ENCODE measurements at places on chromosomes 13 and 19. TPM values are rescaled to one million over a fixed set of nuclear protein-coding genes. Genes with fewer than 3 reads are reported as not detected.

DNA sequence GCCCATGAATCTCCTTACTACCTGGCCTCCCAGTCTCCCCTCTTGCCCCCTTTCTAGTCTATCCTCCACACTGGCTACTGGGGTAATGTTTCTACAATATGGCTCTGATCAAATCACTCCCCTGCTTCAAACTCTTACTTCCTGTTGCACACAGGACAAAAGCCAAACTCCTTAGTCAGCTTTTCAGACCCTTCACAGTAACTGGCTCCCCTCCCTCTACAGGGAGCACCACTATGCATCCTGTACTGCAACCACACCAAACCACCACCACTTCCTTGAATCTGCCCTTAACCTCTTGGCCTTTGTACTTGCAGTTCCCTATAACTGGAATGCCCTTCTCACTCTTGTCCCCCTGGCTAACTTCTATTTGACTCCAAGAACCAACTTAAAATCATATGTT, 32.2 kb downstream of the DEDD2 start:
- no peak for DNase-seq

- DNase-seq = peak; percentile 34
Measured at GRCh38 chr13:73717632-73718031, 416.6 kb downstream of the KLF12 start.

- peak; percentile 33 for DNase-seq
Measured at GRCh38 chr13:96963786-96964475, 30.3 kb downstream of the OXGR1 start.

Gene TRIP10
- total RNA-seq = 11.5 TPM

GRCh38 chr19:8552810-8553209, 24.4 kb downstream of the MYO1F start:
- peak; percentile 66 for DNase-seq

GRCh38 chr19:43780706-43781525, at the start of gene KCNN4:
TSS of gene KCNN4 (minus strand) at chr19:43780973. CDS start at chr19:43780861, 112 bp downstream.
- DNase-seq = no peak

GRCh38 chr13:94431574-94431973, 47.9 kb downstream of the DCT start:
- no peak for DNase-seq

Gene CYP2A7
- not detected for total RNA-seq

DNA sequence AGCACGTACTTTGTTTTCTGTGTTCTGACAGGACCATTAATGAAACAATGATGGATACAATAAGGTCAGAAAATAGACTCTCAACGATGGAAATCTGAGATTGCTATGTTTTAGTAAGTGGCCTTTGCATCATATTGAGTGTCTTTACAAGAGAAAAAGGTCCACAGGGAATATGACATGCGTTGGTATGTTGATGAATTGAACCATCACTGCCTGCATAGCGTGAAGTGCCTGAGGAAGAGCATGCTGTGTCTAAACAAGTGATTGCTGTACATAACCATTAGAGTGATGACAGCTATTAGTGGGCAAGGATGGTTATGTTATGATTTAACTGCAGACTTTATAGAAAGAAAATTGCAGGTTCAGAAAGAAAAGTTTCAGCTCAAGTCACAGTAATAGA, 623.2 kb downstream of the SLITRK5 start:
- DNase-seq = no peak

GRCh38 chr19:47075179-47075810, 26.9 kb upstream of the TMEM160 start:
- no peak for DNase-seq

Gene MAP4K1
- 0.29 TPM for total RNA-seq

Gene KLF5
- total RNA-seq = 3.7 TPM

Measured in SK-MEL-5 (cell line).